ENCODE measurements at places on chromosomes 6 and 20. TPM values are rescaled to one million over a fixed set of nuclear protein-coding genes. Genes with fewer than 3 reads are reported as not detected.

Gene AGER
- total RNA-seq = 3.0 TPM

Gene LY86
- total RNA-seq = not detected

Gene SYNGAP1
- total RNA-seq = 5.6 TPM

- no peaks in the 10 kb centered on the region for H3K4me1 ChIP-seq
- H3K36me3 ChIP-seq = no peaks in the 10 kb centered on the region
- peak; percentile 33 for DNase-seq
- H3K4me3 ChIP-seq = no peak overlapping the region
- H3K27ac ChIP-seq = no peak overlapping the region
- no peaks in the 10 kb centered on the region for H3K27me3 ChIP-seq
These were observed 36.9 kb downstream of the C20orf203 start for GRCh38 chr20:32636821-32637220.

GRCh38 chr20:20528861-20529260 is 161.0 kb downstream of the INSM1 start:
- no peaks in the 10 kb centered on the region for H3K4me1 ChIP-seq
- no peak overlapping the region for H3K27ac ChIP-seq
- H3K36me3 ChIP-seq = no peaks in the 10 kb centered on the region
- no peak for DNase-seq
- H3K4me3 ChIP-seq = no peak overlapping the region
- no peaks in the 10 kb centered on the region for H3K27me3 ChIP-seq

- no peaks in the 10 kb centered on the region for H3K36me3 ChIP-seq
- no peak for DNase-seq
- H3K4me1 ChIP-seq = peaks cover 8% of the 10 kb centered on the region
- H3K27ac ChIP-seq = no peak overlapping the region
- no peaks in the 10 kb centered on the region for H3K27me3 ChIP-seq
These were observed 109.0 kb downstream of the UNC5CL start for GRCh38 chr6:40930045-40930444.

- no peaks in the 10 kb centered on the region for H3K36me3 ChIP-seq
- DNase-seq = no peak
- H3K27ac ChIP-seq = no peak overlapping the region
- H3K4me1 ChIP-seq = no peaks in the 10 kb centered on the region
- no peaks in the 10 kb centered on the region for H3K27me3 ChIP-seq
- H3K4me3 ChIP-seq = no peak overlapping the region
These were observed 197.1 kb downstream of the CDH4 start for GRCh38 chr20:61449057-61449609.

- H3K4me3 ChIP-seq = no peak overlapping the region
- DNase-seq = no peak
- no peaks in the 10 kb centered on the region for H3K36me3 ChIP-seq
- H3K27me3 ChIP-seq = no peaks in the 10 kb centered on the region
- peaks cover 39% of the 10 kb centered on the region for H3K4me1 ChIP-seq
These were observed 63.4 kb downstream of the LRRC1 start for GRCh38 chr6:53858196-53858595.

DNA sequence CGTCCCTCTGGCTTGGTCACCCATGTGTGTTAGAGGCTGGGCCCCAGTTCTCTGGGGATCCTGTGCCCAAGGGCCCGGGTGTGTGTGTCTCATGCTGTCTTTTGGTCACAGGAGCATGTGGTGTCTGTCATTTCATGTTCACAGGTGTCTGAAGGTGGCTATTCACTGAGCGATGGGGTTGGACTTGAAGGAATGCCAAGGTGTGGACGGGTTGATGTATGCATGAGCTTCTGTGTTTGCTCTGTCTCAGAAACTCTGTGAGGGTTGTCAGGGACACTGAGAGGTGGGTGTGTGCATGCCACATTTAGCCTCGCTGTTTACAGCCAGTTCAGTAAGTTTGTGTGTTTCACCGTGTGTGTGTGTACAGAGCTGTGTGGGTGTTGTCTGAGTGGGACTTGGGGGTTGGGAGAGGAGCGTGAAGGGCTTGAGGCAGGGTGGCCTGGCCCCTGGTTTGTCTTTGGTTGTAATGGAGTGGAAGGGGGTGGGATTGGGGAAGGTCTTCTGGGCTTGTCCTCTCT is 1.2 kb downstream of the DDR1 start:
- peaks cover 55% of the 10 kb centered on the region for H3K4me1 ChIP-seq
- no peak overlapping the region for H3K4me3 ChIP-seq
- DNase-seq = peak; percentile 72
- peaks cover 16% of the 10 kb centered on the region for H3K36me3 ChIP-seq

DNA sequence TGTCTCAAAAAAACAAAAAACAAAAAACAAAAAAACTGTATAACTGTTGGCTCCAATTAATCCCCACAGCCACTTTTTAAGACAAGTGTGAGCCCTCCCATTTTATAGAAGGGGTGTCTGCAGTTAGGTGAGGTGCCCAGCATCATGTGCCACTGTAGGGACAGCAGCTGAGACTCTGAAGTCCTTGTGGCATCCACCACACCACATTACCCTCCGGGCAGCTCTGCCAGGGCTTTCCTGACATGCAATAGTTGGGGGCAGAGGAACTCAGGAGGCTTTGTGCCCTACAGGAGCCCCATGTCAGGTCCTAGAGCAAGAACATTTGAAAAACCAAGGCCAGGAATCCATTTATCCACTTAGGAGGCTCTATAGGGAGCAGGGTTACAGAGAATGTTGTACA is 17.3 kb downstream of the PKIG start:
- DNase-seq = no peak
- no peak overlapping the region for H3K27ac ChIP-seq
- no peaks in the 10 kb centered on the region for H3K36me3 ChIP-seq

DNA sequence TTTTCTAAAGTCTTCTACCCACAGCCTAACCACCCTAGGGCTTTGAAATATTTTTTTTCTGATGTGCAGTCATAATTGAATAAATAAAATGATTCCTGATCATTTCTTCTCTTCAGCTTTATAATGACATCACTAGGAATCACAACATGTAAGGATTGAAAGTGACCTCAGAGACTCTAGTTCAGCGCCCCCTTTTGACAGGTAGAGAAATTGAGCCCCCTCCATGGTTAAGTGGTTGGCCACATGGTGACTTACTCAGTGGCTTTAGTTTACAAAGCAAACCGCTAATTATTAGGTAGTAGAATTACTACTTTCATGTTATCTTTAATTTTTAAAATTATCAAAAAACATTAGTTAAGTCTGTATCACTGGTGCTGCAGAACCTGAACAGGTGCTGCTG is 13.3 kb upstream of the SLC2A12 start:
- H3K27me3 ChIP-seq = no peaks in the 10 kb centered on the region
- no peaks in the 10 kb centered on the region for H3K4me1 ChIP-seq
- peak; percentile 17 for DNase-seq
- H3K27ac ChIP-seq = no peak overlapping the region
- no peaks in the 10 kb centered on the region for H3K36me3 ChIP-seq

GRCh38 chr6:149441740-149442139 is 41.7 kb downstream of the SUMO4 start:
- H3K4me3 ChIP-seq = no peak overlapping the region
- peaks cover 9% of the 10 kb centered on the region for H3K4me1 ChIP-seq
- DNase-seq = peak; percentile 58

DNA sequence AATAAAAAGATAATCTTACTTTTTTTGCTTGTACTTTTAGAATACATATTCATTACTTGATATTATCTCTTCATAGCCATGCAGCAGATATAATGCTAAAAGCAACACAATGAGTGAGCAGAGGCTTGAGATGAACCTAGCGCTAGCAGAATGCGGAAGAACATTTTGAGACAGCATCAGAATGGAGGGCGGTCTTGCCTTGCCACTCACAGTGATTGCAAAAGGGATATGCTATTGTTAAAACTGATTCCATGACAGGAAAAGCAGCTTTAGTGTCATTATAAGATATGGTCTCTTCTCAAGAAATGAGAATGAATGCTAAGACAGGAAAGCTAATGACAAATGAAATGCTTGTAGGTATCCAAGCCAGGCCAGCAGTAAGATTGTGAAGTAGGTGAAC is 200.0 kb upstream of the GJE1 start:
- H3K4me3 ChIP-seq = no peak overlapping the region
- H3K27me3 ChIP-seq = no peaks in the 10 kb centered on the region
- no peaks in the 10 kb centered on the region for H3K36me3 ChIP-seq
- no peak for DNase-seq
- H3K4me1 ChIP-seq = no peaks in the 10 kb centered on the region

GRCh38 chr20:32971703-32972161 is 32.5 kb downstream of the SUN5 start:
- H3K4me1 ChIP-seq = no peaks in the 10 kb centered on the region
- H3K27me3 ChIP-seq = no peaks in the 10 kb centered on the region
- no peak overlapping the region for H3K27ac ChIP-seq
- H3K4me3 ChIP-seq = no peak overlapping the region

GRCh38 chr6:98576791-98577190 is 257.6 kb upstream of the POU3F2 start:
- H3K4me1 ChIP-seq = no peaks in the 10 kb centered on the region
- H3K27me3 ChIP-seq = peaks cover 2% of the 10 kb centered on the region
- no peaks in the 10 kb centered on the region for H3K36me3 ChIP-seq
- no peak for DNase-seq
- no peak overlapping the region for H3K4me3 ChIP-seq
- H3K27ac ChIP-seq = no peak overlapping the region
